T-helper 2 cell treated with Interferon-gamma antibody and Interleukin-4, amounts not matched to agents 5 μg/mL and 100 μg/mL, for 36 hours (primary cell): ENCODE measurements at places on chromosomes 6 and 20.

DNA sequence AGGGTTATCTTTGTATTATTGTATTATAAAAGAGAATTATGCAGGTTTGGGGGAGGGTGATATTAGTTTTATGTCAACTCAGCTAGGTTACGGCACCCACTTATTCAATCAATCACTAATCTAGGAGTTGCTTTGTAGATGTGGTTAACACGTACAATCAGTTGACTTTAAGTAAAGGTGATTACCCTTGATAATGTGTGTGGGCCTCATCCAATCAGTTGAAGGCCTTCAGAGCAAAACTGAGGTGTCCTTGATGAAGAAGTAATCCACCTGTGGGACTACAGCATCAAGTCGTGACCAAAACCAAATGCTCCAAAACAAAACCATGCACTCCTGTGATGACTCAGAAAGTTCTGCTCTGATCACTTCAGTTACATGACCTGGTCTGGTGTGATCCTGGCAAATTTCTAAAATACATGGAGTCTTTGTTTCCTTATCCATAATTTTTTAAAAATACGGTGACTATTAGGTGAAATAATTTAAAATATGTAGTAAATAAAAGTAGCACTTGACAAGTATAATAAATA is 114.1 kb downstream of the IYD start:
- DNase-seq, result no peak

- no peak for DNase-seq
Measured at GRCh38 chr6:155201461-155202226, 62.2 kb upstream of the CLDN20 start.

- no peak for DNase-seq
Measured at GRCh38 chr6:49202924-49203536, 260.0 kb downstream of the MMUT start.

GRCh38 chr6:7216941-7217621 is 95.9 kb downstream of the SSR1 start:
- DNase-seq, result no peak

DNA sequence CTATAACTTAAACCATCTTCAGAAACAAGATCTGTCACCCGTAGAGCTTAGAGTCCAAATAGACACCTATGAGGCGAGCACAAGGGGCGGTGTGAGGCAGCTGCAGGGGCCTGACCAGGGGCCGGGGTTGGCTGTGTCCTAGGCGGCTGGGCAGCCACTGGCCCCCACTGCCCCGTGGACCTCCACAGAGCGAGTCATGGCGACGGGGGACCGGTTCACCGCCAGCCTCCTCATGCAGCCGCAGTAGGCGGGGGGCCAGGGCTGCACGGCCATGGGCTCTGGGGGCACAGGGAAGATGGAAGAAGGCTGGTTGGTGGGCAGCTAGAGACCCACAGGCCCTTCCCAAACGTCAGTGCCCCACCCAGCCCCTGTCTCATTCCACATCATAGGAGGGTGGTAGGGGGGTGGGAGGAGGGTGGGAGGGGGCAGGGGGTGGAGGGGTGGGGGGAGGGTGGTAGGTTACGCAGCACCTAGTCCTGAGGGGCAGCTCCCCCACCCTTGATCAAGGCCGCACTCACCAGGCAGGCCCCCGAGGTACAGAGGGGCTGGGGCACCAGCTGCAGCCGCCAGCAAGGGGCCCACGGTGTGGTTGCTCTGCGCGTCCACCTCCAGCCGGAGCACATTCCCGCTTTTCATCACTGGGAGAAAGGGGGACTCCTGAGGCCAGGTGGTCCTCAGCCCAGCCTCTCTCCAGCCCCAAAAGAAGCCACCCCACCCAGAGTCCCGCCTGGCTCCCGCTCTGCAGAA is 6.6 kb downstream of the ADRM1 start:
- no peak for DNase-seq
